ENCODE measurements at places on chromosomes 7 and 10. TPM values are rescaled to one million over a fixed set of nuclear protein-coding genes. Genes with fewer than 3 reads are reported as not detected.

CLCN1 gene
- not detected for total RNA-seq

CPA2 gene
- 0.38 TPM for total RNA-seq

NKX1-2 gene
- total RNA-seq, result 5.2 TPM

MEOX2 gene
- total RNA-seq, result not detected

SPDYE11 gene
- not detected for total RNA-seq

MARCHF5 gene
- 16.5 TPM for total RNA-seq

HOXA1 gene
- 2.5 TPM for total RNA-seq

ZPBP gene
- 0.17 TPM for total RNA-seq

NSMCE4A gene
- total RNA-seq, result 23.8 TPM

CLDN12 gene
- total RNA-seq, result 68.5 TPM

XRCC2 gene
- 7.6 TPM for total RNA-seq

OR9A2 gene
- not detected for total RNA-seq
